AG10803 (cell line): ENCODE measurements at places on chromosomes 12 and 14.

GRCh38 chr14:103023881-103024473, 33.4 kb downstream of the CDC42BPB start:
- peak; percentile 49 for DNase-seq

- no peak for DNase-seq
Observed at GRCh38 chr12:80018119-80018518, 81.2 kb upstream of the OTOGL start.

DNA sequence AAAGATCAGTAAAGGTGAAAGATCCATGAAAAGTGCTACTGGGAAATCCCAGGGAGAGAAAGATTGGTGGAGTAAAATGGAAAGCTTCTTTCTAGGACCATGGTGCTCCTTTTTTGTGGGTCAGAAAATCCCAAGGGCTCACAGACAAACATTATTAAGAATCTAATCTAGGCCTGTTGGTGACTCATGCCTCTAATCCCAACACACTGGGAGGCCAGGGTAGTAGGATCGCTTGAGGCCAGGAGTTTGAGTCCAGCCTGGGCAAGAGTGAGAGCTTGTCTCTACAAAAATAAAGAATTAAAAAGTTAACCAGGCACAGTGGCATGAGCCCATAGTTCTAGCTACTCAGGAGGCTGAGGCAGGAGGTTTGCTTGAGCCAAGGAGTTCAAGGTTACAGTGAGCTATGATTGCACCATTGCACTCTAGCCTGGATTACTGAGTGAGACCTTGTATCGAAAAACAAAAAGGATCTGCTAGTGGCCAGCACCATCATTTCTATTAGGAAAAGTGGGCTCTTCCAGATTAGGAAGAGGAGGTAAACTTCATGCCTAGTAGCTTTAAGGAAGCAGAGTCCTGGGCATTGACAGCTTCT, 43.0 kb downstream of the TXNRD1 start:
- no peak for DNase-seq

DNA sequence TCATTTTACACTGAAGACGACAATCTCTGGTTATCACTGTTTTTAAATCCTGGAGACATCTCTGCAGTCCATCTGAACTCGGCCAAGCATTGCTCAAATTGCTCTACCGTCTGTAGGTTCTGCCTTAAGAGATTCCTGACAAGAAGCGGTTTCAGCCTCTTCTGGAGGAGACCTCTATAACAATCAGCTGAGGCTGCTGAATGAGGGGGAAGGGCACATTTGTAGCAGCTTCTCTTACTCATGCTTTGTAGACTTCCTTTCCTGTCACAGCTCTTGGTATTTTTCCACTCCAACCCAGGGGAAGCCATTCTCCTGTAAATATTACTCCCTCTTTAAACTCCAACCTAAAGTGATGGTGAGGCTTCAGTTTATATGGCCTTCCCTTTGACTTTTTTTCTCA, 3.0 kb downstream of the ARG2 start:
- DNase-seq = peak; percentile 71

DNA sequence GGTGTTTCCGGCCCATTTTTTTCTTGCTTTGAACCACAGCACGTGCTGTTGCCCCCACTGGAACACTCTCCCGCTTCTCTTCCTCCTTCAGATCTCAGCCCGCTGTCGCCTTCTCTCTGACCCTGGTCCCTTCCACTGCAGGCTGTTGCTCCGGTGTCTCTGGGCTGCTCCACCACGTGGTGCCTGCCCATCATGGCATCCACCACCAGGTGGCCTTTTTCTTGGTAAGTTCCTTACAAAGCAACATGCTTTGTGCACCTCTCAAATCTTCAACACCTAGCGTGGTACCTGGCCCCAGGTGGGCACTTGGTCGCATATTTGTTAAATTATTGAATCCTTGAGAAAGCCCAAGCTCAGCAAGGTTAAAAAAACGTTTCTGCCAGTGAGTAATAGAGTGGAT, 19.1 kb downstream of the TUNAR start:
- DNase-seq = no peak

- no peak for DNase-seq
Observed at GRCh38 chr14:24784981-24785380, 151.0 kb upstream of the GZMB start.

DNA sequence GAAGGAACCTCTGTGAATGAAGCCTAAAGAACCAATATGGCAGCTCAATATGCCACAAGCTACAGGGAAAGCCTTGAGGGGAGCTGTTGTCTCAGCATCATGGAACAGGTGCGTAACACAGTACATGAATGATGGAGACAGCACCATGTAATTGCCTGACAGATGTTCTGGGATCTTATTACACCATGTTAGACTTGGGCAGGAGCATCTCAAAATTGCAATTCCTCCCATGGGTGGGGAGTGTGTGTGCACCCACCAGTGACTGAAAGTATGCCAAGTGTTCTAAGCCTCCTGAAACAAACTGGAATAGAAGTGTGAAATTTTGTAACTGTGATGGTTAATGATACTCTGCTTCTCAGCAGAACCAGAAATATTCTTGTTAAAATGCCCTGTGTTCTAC, 151.0 kb upstream of the SRRM4 start:
- no peak for DNase-seq

DNA sequence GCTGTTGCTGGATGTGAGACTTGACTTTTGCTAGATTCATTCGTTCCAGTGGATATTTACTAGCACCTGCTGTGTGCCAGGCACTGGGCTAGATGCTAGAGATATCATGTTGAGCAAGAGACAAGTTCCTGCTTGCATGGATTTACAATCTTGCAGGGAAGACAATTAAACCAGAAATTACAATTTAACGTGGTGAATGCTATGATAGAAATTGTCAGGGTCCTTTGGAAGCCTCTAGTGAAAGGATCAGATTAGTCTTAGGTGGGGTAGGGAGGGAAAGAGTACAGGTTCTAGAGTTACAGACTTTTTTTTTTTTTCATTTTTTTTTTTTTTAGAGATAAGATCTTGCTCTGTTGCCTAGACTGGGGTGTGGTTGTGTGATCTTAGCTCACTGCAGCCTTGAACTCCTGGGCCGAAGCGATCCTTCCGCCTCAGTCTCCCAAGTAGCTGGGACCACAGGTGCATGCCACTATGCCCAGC, 36.7 kb downstream of the SPATS2 start:
- DNase-seq = no peak

DNA sequence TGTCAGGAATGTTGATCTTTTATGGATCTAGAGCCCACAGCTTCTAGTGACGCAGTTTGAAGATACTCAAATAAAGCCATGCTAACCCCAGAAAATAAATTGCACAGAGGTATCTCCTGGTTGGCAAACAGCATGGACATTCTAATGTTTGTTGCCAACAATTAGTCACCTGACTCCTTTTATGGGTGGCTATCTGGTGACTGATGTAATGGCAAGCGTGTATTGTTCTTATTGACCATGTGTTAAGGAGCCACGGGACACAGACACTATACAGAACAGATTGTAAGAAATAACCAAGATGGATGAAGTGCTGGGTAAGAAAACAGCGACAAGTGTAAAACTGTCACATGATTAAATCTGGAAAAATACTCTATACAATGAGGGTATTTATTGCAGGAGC, 401.3 kb upstream of the PDE3A start:
- no peak for DNase-seq

DNA sequence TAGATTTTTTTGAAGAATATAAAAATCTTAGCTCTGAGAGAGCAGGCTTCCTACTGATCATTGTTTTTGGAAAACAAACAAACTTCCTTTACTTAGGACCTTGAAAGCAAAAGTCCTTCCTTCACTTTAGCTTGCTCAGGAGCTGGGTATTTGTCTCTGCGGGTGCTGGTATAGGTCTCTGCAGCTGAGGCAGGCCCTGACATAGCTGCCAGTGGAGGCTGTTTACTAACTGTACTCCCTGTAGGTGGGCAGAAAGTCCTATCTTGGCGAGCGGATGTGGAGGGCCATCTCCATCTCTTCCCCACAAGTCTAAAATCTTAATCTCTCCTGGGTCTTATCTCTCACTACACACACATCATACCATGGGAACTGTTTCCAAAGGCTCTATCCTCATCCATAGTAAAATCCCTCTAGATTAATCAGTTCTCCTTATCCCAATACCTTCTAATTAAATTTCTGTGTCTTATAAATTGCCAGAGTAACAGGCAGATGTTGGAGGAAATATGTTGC, 4.1 kb upstream of the MIA2 start:
- no peak for DNase-seq

GRCh38 chr12:3313675-3314663, 177.0 kb upstream of the PRMT8 start:
- peak; percentile 13 for DNase-seq

DNA sequence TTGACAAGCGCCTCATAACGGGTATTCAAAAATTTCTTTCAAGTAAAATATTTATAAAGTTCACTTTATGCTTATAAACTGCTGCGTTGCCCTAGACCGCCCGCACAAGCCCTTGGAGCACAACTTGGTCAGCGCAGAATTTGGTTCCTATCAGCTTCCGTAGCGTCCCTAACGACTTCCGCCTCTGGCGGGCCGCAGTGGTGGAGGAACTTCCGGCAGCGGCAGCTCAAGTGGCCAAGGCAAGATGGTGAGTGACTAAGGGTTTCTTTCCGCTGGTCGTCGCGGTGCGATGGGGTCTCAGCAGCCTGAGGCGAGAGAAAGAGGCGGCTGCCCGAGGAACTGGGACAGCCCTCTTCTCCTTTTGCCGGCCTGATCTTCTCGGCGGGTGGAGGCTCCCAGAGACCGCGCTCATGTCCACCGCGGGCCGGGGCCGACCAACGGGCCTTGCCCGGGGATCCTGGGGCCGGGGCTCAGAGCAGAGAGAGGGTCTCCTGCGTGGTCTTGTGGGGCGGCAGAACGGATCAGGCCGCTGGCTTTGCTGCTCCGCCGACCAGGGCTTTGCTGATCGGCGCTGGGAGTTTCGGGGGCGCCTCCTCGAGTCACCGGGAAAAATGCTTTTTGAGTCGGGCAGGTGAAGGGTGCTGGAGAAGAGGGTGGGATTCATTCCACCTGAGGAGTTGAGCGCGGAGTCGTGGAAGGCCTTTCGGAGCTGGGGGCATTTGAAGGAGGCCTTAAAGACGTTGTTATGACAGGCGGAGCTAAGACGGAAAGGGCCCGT, at the start of gene PSMC1:
Gene PSMC1 (plus strand): TSS at position 200 of the 778 bp plus-strand sequence. CDS start 45 bp downstream, at position 245.
- peak; percentile 95 for DNase-seq

GRCh38 chr12:116277467-116278278, at the start of gene MED13L:
MED13L (minus strand) TSS chr12:116277693; CDS start chr12:116277131, 562 bp downstream.
- peak; percentile 90 for DNase-seq

GRCh38 chr12:75457191-75457590, 23.4 kb upstream of the GLIPR1 start:
- DNase-seq = no peak

DNA sequence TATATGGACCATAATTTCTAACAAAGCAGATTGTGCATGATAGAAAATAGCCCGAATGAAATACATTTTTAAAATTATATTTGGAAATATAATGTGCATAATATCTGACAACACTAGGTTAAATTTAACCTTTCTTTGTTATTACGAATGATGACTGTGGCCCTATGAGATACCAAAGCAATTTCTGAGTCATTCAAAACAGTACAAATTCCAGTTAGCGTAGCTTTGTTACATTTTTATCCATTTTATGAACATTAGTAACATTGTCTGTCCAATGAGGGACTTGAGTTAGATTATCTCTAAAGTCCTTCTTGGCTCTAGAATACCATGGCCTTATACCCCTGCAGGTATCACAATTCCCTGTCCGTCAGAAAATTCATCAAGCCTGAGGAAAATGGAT, 39.0 kb upstream of the REP15 start:
- DNase-seq = no peak

DNA sequence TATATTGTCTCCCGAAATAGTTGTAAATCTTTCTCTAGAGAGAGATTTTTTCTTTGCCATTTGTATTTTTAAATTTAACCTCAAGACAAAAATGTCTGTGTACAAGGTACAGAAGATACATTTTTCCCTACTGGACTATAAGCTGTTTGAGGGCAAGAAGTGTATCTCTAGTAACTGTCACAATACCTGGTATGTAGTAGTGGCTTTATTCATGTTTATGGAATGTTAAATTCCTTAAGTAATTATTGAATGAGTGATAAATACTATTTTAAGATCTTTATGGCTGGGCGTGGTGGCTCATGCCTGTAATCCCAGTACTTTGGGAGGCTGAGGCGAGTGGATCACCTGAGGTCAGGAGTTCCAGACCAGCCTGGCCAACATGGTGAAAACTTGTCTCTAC, 24.4 kb upstream of the CDK17 start:
- DNase-seq = peak; percentile 49

GRCh38 chr12:26268841-26269561, 73.6 kb downstream of the SSPN start:
- peak; percentile 53 for DNase-seq

GRCh38 chr14:100106250-100107112, 41.3 kb downstream of the EVL start:
- DNase-seq = no peak

- DNase-seq = no peak
Observed at GRCh38 chr12:33944703-33945437, 77.4 kb upstream of the ALG10 start.

GRCh38 chr12:40946612-40947194, 241.4 kb upstream of the PDZRN4 start:
- peak; percentile 39 for DNase-seq

DNA sequence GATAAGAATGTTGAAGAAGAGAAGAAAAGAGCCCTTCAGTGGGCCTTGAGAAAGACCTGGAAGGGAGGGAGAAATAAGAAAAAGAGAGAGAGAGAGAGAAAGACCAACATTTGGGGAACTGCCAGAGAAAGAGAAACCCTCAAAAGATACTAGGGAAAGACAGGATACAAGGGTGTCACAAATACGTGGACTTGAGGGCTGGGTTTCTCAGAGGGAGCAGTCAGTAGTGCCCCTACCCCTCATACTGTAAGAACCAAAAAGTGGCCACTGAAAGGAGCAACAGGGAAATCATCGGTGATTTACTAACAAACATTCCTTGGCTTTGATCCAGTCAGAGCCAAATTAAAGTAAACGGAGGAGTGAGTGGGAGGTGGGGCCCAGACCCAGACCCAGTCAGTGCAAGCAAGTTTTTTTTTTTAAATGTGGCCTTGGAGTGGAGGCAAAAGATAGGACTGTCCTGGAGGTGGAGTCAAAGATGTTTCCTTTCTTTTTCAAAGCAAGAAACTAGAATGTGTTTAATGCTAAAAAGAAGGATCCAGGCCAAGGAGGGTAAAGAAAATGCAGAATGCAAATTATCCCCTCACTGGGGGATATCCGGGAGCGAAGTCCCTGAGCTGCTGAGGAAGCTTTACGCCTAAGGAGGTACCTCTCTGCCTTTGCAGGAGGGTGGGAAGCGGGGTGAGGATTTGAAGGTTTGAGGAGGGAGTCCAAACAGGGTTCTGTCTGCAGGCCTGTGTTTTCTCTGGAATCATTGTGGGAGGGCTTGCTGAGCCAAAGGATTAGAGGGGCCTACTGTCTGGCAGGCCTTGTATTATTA, 143.5 kb upstream of the AMIGO2 start:
- no peak for DNase-seq

DNA sequence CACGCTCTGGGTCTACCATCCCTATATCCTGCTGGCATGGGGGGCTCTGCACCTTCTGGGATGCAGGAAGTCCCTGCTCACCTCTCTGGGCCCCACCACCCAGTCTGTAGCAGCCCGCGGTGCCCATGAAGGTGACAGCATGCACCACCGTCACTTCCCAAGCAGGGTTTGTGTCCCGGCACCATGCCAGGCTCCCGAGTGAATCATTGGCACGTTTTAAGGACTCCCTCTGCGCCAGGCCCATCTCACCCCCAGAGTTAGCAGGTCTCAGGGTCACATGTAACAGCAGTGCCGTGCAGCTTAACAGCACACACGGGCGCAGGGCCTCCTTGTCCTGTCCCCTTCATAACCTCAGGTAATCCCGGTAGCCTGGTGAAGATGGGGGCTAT, 19.9 kb downstream of the SETD1B start:
- no peak for DNase-seq
